ENCODE measurements at places on chromosomes 3 and 15.
A peak's percentile ranks its signal among the peaks of the same experiment; 100 is the strongest.

GRCh38 chr3:156769721-156770654 is 56.2 kb upstream of the LEKR1 start:
- DNase-seq = no peak

DNA sequence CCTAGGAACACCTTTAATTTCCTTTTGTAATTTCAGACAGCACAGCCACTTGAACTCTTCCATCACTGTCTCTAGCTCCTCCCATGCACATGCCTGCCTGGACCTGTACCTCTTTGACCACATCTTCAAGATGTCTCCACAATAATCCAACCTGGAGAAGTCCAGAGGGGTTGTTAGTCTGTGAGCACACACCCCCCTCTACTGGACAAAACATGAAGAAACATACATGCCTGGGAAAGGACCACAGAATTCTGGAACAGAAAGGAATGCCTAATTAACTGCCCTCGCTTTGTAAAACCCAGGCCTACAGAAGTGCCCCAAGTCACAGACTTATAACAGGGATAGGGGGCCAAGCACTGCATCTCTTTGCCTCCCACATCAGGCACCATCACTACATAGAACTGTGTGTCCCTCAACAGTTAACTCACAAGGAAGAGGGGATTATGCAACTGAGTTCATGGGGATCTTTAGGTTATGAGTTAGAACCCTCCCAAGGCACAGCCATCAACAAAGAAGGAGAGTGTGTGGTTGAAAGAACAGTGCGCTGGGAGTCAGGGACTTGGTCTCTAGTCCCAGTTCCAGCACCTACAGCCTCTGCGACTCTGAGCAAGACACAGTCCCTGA is 61.7 kb downstream of the FMN1 start:
- DNase-seq = peak; percentile 22

DNA sequence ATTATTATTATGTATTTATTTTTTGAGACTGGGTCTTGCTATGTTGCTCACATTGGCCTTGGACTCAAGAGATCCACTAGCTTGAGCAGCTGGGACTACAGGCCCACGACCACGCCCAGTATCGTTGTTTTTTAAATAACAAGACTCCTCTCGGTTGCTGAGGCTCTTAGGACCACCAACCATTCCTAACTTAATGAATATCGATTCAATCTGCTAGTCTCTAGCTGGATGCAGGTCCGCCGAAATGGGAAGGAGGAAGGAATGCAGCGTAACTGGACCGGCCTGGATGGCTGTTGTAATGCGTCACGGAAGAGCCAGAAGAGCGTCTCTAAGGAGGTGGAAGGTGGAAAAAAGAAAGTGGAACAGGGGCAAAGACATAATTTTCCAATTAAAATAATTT is 1.7 kb downstream of the ANXA2 start:
- no peak for DNase-seq

DNA sequence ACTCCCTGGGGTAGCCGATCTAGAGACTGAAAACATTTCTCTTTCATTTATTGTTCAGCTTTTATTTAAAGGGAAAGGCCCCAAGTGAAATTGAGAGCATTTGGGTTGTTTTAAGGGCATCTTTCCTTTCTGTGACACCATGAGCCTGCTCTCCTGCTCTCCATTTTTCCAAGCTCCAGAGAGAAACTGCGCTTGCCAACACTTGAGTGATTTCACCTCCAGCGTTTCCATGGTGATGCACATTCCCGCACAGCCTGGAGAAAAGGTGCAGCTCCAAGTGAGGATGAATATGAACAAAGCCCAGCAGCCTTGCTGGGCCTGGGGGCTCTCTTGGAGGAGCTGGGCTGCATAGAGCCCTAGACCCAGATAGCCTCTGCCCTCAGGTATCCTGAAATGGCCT is 159.2 kb upstream of the PPP2R3A start:
- DNase-seq = no peak

DNA sequence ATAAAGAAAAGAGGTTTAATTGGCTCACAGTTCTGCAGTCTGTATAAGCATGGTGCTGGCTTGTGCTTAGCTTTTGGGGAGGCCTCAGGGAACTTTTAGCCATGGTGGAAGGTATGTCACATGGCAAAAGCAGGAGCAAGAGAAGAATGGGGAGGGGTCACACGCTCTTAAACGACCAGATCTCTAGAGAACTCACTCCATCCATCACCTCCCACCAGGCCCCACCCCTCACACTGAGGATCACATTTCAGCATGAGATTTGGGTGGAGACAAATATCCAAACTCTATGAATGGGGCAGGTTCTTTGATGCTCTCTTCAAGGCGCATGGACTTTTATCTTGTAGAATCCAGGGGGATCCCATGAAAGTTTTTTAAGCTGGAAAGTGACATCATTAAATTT is 75.7 kb downstream of the ITPR1 start:
- no peak for DNase-seq

DNA sequence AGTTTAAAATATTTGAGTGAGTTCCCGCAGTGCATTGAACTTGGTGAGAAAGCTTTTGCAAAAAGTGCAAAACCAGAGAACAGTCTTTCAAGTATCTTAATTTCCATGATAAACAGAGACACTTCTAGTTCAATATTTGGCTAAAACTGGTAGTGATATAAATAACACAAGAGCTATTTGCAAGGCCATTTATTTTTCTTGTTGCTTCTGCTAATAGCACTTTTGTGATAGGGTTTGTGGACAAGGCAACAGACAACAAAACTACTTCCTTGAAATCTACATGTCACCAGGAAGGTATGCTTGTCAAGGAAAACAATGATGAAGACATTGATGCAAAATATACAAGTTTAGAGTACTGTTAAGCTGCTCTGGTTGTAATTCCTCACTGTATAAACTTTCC is 1225.1 kb downstream of the OTOL1 start:
- no peak for DNase-seq

- DNase-seq = no peak
Measured at GRCh38 chr15:39558421-39558820, 22.5 kb upstream of the THBS1 start.

GRCh38 chr3:126155280-126155640 is 25.1 kb downstream of the ALDH1L1 start:
- DNase-seq = no peak

DNA sequence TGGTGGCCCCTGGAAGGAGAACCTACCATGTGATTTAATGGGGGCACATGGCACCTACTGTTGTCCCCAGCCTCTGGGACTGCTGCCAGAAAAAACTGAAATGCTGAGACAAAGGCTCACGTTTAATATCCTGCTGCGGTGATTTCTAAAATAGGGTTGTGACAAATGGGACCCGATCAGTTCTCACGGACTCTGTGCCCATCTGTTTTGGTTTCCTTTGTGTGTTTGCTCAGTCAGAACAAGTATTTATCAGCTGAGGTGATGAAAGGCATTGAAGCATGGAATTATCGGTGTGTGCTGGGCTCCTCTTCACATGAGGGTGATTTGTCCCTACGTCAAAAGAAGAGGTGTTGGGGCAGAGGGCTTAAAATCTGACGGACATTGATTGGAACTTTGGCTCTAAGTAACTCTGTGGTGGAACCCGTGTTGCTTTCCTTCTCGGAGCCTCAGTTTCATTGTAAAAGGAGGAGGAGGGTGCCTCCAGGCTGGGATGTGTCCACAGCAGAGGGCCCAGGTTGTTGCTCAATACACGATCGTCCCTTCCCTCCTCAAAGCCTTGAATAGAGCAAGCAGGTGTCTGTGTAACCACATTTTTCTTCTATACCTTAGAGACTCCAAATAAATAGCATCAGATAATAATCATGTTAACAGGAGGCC is 283.3 kb upstream of the RGMA start:
- DNase-seq = no peak

GRCh38 chr15:74958320-74958907 is 1.8 kb upstream of the RPP25 start:
- DNase-seq = no peak

DNA sequence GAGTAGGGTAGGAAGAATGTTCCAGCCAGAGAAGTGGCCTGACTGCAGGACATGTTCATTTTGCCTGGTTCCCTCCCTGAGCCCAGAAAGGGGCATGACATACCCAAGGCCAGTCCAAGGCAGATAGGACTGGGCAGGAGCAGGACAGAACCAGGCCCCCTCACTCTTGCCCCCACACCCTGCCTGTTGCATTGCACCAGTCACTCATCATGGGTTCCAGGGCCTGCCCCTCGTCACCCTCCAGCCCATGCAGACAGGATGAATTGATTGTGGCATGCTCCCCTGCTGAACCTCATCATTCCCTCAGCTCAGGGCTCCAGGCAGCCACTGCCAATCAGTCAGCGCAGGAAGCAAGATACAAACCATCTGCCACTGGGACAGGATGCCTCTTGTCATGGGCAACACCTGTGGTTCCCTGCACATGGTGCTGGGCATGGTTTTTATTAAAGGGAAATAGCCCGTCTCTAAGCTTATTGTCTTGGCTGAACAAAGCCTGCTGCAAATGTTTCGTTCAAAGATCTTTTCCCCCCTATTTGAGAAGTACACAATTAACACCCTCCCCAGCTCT is 48.9 kb downstream of the RASGRF1 start:
- DNase-seq = no peak

- no peak for DNase-seq
Measured at GRCh38 chr3:61877359-61878138, 316.2 kb downstream of the PTPRG start.

- no peak for DNase-seq
Measured at GRCh38 chr15:66164788-66165187, 88.8 kb downstream of the MEGF11 start.

GRCh38 chr3:30347679-30348216 is 258.7 kb upstream of the TGFBR2 start:
- DNase-seq = no peak

DNA sequence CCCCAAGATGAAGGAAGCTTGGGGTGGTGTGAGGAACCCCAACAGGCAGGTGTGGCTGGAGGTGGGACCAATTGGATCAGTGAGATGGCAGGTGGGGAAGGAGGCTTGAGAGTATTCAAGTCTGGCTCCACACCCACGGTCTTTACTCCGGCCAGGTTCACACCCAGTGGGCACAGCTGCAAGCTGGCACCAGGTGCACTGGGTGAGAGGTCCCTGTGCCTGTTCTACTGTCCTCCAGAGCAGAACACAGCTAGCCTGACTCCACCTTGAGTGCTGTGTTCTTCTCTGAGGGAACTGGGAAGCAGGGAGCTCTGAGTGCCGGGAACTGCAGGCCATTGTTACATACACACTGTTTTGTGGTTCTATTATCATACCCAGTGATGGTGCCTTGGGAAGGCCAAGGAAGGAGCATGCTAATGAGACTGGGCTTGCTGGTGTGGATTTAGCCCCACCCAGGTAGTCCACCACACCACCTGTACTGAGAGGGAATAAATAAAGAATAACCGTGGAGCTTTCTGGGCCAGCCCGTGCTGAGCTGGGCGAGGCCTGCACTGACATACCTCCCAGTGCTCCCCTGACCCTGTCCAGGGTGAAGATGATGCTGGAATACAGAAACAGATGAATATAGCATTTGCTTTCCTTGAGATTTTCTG is 93.4 kb downstream of the ABHD5 start:
- no peak for DNase-seq

DNA sequence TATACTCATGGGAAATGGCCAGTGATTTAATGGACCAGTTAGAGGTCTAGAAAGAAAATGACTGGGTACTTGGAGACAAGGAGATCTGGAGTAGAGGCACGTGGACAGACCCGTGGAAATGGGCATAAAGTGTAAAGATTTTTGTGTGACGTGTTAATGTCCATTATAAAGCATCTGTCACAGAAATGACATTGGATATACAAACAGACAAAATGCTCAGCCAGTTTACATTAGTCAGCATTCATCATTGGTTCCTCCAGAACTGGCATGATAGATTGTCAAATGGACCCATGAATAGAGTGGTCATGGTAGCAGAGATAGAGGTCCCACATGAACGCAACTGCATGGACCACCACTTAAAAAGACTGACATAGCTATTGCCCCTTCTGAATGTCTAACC is 144.1 kb upstream of the GALNT15 start:
- DNase-seq = no peak

DNA sequence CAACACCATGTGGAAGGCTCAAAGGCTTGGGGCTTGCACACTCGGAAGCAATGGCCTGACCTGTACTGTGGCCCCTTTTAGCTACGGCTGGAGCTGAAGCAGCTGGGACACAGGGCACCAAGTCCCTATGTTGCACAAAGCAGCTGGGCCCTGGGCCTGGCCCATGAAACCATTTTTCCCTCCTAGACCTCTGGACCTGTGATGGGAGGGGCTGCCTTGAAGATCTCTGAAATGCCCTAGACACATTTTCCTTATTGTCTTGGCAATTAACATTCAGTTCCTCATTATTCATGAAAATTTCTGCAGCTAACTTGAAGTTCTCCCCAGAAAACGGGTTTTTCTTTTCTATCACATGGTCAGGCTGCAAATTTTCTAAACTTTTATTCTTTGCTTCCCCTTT is 85.6 kb upstream of the ALDH1A3 start:
- DNase-seq = no peak

GRCh38 chr15:96232335-96232734 is 98.2 kb upstream of the NR2F2 start:
- DNase-seq = no peak

DNA sequence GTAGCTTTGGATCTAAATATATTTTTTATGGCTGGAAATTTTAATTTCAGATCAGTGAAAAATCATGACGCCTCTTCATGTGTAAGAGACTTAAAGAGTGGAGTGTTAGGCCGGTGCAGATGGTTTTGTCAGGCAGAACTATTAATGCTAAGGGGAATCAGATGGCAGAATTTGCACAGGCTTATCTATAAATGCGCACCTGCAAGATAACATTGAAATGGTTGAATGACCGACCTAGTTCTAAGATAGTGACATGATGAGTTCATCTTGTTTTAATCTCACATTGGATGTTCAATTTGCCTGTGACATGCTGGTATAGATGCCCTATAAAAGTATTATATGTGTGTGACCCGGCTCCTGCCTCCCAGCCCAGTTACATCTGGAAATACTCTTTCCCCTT is 340.6 kb downstream of the FEZF2 start:
- no peak for DNase-seq

DNA sequence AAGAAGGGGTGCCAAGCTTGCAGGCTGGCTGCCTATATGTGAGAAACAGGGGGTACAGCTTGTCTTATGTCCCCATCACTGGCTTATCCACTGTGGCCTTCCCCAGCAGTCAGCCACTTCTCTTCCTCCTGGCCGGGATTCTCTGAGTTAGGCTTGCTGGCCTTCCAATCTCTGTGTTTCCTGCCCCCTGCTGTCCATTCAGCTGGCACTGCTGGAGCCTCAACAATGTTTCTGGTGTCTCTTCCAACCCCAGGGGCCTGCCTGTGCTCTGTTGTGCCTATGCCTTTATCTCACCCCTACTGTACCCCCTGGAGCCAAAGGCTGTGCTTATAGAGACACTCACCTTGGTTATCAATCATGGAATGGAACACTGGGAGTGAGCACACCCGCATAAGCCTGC is 36.5 kb downstream of the ANAPC13 start:
- no peak for DNase-seq

DNA sequence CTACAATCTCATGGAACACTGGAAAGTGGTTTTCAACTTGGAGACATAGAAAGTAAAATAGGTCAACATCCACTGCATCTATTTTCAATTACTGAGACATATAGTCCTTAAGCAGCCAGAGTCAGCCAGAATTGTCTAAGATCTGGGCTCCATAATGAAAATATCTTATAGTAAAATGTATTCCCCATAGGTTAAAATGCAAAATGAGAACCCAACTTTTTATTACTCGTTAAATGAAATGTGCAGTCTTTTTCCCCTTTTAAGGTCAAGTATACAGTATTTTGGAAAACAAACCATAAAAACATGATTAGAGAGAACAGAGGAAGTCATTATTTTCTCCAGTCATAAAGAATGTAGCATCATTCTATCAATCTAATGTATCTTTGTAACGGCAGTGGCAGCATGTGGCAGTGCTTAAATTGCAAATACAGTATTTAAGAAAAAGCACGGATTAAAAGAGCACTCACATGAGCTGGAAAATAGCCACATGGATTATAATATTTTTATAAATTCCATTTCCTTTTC is 64.4 kb upstream of the CPB1 start:
- no peak for DNase-seq

All from progenitor cell of endocrine pancreas (in vitro differentiated cells).